ENCODE measurements at places on chromosomes 3 and 15.

- no peak for DNase-seq
Measured at GRCh38 chr3:193940526-193940925, 195.4 kb upstream of the HES1 start.

DNA sequence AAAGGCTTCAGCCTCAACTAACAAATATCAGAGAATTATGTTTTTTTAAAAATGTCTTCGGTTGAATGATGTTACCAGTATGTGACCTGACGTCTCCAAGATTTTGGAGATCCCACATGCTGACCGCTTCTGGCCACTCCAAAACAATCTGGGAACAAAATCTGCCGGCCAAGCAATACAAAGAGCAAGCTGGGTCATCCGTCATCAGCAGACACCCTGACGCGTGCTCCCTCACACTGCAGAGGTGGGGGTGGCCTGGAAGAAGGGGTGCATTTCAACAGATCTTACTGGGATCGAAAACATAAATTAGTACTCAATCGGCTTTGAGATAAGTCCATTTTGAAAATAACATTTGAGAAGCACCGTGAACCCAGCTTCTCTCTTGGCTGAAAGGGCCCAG lies 33.6 kb downstream of the HES1 start:
- DNase-seq: no peak

DNA sequence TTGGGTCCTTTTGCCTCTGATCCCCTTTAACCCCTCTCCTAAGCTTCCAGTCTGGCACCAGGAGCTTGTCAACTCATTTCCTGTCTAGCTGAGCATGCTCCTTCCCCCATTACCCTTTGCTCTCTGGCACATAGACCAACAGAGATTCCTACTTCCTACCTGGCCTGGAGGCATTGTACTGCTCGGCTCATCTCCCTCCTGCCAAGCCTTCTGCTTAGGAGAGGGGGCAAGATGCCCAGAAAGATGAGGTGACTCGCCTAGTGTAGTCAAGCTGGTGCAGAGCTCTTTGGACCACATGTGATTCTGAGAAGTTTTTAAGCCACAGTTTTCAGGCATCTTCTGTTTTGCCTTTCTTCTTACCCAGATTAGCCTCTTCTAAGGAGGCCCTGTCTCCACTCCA lies 95.4 kb downstream of the ZNF621 start:
- DNase-seq: no peak

DNA sequence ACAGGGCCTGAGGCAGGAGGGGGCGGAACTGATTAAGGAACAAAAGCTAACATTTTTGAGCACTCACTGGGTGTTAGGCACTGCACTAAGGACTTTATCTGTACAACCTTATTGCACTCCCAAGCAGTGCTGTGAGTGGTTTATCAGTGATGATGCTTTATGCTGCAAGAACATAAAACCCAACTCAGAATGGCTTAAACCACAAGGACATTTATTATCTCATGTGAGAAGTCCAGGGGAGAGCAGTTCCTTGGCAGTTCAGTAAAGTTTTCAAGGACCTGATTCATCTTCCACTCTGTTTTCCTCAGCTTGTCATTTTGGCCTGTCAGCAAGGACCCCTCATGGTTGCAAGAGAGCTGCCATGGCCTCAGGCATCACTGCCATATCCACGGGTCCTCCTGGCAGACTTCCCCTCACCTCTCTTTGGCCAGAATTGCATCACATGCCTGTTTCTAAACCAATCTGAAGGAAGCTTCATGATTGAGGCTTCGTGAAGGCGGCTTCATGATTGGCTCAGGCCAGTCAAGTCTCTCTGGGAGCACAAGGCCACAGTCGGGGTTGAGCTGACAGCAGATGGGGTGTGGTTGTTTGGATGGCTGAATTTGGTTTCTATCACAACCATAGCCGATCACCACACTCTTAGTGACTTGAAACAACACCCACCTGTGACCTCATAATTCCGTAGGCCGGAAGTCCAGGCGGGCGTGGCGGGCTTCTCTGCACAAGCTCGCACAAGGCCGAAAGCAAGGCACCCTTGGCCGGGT lies 15.8 kb downstream of the EFCC1 start:
- no peak for DNase-seq

DNA sequence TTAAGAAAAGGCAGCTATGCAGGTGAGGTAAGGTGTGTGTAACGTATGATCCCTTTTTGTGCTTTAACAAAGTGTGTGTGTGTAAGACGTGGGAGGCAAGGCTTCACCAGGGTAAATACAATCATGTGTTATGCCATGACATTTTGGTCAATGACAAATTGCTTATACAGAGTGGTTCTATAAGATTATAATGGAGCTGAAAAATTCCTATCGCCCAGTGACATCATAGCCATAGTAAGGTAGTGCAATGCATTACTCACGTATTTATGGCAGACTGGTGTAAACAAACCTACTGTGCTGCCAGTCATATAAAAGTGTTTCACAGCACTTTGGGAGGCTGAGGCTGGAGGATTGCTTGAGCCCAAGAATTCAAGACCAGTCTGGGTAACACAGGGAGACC lies 60.2 kb upstream of the LCTL start:
- DNase-seq: no peak

DNA sequence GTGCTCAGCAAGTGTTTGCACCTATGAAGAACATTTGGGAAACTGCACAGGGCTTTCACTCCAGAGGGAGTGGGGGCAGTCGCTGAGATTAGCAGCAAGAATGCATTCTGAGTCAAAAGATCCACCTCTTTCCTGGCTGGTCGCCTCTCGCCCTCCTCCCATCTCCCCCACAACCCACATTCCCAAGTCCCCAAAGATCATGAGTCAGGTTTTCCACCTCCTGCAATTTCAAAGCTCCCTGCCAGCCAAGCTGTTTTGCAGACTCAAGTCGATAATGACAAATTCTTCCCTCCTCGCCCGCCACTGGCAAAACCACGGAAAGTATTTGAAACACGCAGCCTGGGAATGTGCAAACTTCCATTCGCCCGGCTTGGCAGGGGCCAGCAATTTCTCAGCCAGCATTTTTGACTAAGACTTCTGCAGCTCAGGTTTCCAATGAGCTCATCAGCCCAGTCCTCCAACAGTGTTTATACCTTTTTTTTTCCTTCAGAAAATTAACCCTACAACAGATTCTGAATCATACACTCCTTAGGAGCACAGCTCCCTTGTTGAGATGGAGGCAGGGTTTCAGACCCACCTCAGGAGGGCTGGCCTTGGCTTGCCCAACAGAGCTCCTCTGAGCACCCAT lies 181.4 kb downstream of the SMAD6 start:
- DNase-seq: no peak

DNA sequence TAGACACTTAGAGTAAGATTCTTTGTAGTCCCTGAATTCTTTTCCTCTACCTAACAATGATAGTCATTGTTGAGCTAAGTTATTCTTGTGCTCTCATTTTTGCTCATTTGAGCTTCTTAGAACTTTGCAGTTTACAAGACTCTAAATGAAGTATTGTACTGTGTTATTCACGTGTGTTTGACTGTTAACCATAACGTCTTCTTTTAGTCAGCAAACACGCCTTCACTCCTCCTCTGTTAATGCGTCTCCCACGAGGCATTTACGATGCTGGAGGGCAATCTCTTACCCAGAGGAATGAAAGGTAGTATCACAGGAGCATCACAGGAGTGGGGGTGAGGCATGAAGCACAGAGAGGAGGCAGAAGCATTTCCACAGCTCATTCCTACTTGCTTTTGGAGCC lies 14.8 kb upstream of the P2RY14 start:
- DNase-seq: no peak

- DNase-seq: no peak
Measured at GRCh38 chr3:102478160-102478559, 43.3 kb downstream of the ZPLD1 start.

DNA sequence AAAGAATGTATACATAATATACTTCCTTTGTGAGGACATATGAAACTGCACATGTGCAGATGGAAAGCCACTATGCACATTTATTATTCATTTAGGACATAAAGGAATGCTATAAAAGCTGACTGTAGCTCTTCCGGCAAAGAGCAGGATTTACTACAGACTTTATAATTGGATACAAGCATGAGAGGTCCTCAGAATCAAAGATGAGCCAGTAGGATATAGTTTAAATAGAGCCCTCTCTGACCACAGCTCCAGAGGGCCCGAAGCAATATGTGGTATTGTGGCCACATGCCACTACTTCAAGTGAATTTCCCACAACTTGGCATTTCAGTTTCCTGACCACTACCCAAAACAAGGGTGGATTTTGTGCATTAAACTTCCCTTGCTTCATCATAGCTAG lies 140.9 kb downstream of the ATP8B4 start:
- no peak for DNase-seq

DNA sequence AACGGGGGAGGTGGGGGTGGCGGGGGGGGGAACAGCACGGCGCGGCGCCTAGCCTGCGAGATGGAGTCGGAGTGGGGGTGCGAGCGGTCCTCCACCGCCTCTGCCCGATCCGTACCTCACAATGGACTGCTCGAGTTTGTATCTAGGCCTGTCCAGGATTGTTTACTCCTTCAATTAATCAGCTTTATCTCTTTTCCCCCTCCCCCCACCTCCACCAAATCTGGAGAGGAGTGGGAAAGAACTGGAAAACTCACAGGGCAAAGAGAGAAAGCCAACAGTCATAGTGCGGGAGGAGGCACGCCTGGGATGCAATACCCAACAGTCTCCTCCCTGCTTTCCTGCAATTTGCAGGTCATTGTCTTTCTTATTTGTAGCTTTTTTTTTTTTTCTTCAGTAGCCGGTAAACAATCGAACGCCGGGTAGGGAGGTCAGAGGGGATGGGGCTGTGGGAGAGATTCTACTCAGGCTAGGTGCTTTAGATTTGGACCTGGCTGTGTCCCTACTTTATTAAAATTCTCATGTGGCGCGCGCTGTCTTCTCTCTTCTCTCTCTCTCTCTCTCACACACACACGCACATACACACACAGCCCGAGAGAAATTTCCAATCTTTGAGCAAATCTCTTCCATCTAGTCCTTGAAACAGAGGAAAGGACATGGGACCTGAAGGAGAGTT lies 6.9 kb upstream of the MEIS2 start:
- DNase-seq: no peak

- DNase-seq: peak; percentile 63
Measured at GRCh38 chr3:9302425-9303181, 53.2 kb upstream of the SRGAP3 start.

DNA sequence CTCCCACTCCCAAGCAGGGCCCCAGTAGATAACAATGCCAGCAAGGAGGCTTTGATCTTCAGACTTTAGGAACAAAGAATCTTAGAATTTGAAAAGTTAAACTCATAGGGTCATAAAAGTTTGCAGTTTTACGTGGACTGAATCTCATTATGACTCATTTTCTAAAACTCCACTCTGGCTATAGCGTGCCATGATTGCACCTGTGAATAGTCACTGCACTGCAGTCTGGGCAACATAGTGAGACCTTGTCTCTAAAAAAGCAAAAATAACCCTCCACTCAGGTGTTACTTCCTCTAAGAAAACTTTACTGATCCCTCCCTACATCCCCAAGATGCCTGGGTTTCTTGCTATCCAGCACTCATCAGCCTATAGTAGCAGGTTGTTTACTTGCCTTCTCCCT lies 104.5 kb downstream of the IL20RB start:
- DNase-seq: no peak

- DNase-seq: no peak
Measured at GRCh38 chr3:5729852-5730251, 542.3 kb downstream of the EDEM1 start.

- DNase-seq: no peak
Measured at GRCh38 chr15:84983294-84983693, 1.6 kb downstream of the PDE8A start.

DNA sequence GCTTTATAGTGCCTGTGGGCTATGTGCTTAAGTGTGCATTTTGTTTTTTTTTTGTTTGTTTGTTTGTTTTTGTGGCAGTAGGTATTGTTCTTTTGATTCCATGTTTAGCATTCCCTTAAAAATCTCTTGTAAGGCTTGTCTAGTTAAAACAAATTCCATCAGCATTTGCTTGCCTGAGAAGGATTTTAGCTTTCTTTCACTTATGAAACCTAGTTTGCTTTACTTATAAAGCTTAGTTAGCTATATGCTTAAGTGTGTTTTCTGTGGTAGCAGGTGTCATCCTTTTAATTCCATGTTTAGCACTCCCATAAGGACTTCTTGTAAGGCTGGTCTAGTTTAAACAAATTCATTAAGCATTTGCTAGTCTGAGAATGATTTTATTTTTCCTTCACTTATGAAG lies 17.3 kb downstream of the IL16 start:
- no peak for DNase-seq

DNA sequence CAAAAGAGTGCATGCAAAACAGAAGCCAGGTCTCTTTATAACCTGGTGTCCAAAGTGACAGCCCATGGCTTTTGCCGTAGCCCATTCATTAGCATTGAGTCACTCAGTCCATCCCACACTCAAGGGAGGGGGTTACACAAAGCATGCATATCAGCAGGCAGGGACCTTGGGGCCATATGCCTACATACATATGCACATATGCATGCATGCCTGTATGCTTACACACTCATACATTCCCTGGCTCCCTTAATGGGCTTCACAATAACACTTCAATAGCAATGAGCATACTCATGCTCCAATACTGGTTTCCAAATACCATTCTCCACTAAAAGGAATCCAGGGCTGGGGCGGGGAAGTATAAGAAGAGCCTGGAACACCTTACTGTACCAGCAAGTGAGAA lies 22.0 kb downstream of the TRPM1 start:
- DNase-seq: no peak

DNA sequence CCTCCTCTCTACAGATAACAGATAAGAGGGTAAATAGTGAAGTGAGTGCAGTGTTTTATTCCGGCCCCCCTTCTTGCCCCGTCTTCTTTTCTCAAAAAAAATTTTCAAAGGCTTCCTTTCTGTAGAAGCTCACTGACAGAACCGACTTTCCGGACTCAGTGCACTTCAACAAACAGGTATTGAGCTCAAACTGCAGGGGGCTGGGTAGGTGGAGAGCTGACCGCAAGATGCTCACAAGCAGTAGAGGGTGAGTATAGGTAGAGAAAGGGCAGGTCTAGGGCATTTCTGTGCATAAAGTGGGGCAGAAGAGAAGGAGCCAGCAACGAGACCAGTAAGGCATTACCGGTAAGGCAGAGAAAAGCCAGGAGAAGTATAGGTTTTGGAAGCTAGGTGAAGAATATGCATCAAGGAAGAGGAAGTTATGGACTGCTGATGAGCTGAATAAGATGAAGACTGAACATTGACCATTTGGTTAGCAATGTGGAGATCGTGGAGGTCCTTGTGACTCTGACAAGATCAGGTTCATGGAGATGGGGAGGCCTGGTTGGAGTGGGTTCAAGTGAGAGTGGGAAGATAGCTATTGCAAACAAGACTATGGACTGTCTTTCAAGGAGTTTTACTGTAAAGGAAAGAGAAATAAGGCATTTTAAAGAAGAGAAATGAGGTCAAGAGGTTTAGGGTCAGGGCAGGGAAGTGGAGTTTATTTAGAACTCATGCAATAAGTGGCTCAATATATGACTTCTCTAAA lies 97.4 kb downstream of the ST6GAL1 start:
- DNase-seq: peak; percentile 60

All from activated gamma-delta T cell treated with anti-CD3 and anti-CD28 coated beads, Interleukin-2, amount 50 U/mL, for 16 hours (primary cell).